ENCODE measurements at places on chromosomes 2 and 18.

GRCh38 chr2:136135462-136135861 lies 17.5 kb upstream of the CXCR4 start:
- DNase-seq, result no peak

- peak; percentile 78 for DNase-seq
Observed at GRCh38 chr2:36287363-36288275, 68.0 kb upstream of the CRIM1 start.

GRCh38 chr2:172555272-172555521 lies 693 bp upstream of the PDK1 start:
- DNase-seq, result no peak

DNA sequence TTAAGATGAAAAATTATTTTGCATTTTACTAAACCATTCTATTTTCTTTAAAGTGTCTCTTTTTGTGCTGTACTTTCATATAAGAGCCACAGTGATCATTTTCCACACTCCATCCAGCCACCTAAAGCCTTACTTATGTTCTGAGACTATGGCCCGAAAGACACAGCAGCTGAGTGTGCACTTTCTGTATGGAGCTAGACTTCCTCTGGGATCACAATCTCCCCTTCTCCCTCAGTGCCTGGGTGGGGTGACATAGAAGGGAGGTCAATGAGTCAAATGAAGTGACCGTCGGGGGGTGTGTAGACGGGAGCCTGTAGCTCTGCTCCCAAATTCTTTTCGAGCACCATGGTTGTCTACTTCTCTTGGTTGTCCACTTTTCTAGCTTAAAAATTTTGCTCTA lies 97.8 kb upstream of the ARL4C start:
- no peak for DNase-seq

DNA sequence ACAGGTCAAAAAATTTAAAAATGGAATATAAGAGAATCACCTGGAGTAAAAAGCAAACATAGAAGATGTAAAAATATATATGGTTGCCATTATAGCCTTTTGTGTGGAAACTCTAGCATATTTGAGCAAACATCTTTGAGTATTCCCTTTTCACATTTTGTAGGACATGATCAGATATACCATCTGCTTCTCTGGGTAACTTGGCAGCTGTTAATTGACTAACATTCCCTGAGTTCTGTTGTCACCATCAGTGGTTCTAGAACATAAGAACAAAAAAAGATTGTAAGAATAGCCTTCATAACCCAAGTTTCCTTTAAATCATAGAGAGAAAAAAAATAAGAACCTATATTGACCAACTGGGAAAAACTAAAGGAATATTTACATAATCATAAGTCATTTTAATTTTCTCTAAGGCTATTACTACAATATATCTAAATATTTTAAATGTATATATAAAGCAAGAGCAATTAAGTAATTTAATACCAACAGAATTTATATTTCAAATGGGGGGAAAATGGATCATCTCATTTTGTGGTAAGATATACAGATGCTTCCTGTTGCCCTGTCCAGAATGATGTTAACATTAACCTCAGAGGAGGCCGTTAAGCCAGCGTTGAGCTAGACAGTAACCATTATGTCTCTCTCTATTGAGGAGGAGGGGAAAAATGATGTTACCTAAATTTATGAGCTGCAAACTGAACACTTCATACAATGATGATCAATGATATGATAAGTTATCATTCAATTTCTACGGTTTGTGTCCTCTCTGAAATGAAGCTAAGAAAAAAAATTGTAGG lies 9.8 kb upstream of the INO80D start:
- no peak for DNase-seq

DNA sequence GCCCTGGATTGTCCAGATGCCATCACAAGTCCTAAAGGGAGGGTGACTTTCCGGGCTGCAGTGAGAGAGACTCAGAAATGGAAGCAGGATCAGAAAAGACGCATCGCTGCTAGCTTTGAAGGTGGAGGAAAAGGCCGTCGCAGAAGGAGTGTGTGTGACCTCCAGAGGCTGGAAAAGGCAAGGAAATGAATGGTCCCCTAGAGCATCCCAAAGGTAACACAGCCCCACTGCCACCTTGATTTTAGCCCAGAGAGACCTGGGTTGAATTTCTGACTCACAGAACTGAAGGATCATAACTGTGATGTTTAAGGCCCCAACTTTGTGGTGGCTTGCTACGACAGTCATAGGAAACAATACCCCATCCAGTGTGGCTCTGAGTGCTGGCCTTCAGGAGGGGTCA lies 8.6 kb upstream of the NCK2 start:
- no peak for DNase-seq

GRCh38 chr2:176879426-176879995 lies 333.1 kb upstream of the HNRNPA3 start:
- DNase-seq, result no peak

- peak; percentile 30 for DNase-seq
Observed at GRCh38 chr18:48896875-48897511, 53.8 kb downstream of the SMAD7 start.

GRCh38 chr2:239322416-239323086 lies 78.3 kb downstream of the HDAC4 start:
- peak; percentile 59 for DNase-seq

- DNase-seq, result no peak
Observed at GRCh38 chr2:104793966-104794365, 59.9 kb upstream of the POU3F3 start.

DNA sequence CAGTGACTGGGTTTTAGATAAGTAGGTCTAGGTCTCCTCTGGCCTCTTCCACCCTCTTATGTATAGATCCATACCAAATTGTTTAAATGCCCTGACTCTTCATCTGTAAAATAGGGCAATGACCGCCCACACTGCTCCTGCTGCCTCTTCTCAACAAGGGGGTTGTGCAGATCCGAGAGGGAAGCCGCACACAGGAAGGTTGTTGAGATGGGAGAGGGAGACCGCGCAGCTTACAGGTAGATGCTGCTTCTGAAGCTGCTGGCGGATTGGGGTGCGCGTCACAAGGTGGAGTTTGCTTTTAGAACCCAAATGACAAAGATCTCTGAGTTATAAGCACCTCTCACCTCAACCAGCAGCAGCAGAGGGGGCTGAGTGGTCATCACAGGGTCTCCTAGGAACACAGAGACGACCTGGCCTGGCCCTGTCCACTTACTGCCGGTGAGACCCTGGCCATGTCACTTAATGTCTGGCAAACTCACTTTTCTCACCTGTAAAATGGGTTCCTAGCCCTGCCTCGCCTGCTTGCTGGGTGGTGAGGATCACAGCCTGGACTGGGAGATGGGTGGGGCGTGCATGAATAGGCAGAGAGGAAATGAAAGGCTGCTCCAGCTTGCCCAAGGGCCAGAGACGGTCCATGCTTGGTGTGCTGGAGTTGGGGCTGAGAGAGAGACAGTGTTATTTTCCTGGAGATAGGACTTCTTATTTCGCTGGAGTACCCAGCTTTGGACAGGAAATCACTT lies 251.3 kb downstream of the EIPR1 start:
- DNase-seq, result no peak

GRCh38 chr18:7726522-7726921 lies 159.4 kb downstream of the PTPRM start:
- DNase-seq, result no peak

DNA sequence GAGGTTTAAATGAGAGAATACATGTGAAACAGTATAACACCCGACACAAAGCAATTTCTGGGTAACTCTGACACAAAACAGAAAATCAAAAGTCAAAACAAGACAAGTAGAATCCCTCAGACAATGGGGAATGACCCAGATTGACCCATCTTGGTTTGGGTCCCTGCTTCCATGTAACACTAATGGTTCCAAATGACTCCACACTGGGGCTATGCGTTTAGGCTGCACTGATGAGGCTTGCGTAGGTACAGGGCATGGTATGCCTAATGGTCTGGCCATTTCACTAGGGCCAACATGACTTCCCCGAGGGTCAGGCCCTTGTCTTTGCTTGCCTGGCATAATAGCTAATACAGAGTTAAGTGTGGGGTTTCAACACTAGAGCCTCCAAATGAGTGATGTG lies 27.2 kb upstream of the NFE2L2 start:
- no peak for DNase-seq

DNA sequence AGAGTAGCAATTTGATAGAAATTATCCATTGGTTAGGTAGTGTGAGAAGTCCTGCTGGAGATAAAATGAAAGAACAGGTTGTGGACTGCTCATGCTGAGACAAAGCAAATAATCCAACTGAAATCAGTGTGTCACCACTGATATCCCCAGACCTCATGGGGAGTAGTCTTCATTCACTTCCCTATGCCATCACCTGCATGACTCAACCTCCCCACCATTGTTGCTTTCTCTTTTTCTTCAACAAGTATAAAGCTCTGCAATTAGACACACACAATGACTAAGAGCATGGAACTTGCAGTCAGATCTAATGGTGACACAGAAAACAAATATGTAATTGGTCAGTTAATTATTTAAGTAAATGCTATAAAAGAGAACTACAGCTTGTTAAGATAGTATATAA lies 475.3 kb downstream of the RIT2 start:
- no peak for DNase-seq

- no peak for DNase-seq
Observed at GRCh38 chr2:8456151-8457091, 225.4 kb upstream of the ID2 start.

DNA sequence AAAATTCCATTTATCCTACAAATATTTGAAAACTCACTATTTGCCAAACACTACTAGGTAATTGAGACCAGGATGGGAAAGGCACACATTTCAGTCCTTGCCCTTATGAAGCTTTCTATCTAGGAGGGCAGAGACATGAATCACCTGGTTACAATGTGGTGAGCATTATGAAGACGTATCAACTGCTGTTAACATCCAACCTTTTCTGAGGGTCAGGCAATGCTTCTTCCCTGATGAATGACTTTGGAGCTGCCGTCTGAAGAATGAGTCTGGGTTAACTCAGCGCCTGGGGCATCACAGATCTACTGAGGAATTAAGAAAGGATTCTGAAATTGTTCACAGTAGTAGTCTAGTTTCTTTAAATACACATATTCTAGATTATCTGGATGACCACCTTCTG lies 62.1 kb upstream of the NOSTRIN start:
- no peak for DNase-seq

DNA sequence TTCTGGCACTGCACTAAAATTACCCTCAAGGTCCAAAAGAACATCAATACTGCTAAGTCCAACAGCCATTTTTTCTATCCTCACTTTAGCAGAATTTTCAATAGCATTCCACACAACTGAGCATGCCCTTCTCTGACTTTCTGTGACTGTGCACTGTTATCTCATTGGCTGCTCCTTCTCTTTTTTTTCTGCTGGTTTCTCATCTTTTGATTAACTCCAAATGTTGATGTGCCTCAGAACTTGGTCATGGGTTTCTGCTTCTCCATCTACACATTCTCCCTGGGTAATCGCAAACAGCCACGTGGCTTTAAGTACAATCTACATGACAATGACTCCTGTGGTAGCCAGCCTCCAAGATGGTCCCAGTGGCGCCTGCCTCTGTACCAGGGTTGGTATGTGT lies 75.0 kb upstream of the CD226 start:
- no peak for DNase-seq

- no peak for DNase-seq
Observed at GRCh38 chr2:141641462-141641861, 489.4 kb downstream of the LRP1B start.

- DNase-seq, result no peak
Observed at GRCh38 chr2:7660816-7661215, 743.6 kb downstream of the RNF144A start.

DNA sequence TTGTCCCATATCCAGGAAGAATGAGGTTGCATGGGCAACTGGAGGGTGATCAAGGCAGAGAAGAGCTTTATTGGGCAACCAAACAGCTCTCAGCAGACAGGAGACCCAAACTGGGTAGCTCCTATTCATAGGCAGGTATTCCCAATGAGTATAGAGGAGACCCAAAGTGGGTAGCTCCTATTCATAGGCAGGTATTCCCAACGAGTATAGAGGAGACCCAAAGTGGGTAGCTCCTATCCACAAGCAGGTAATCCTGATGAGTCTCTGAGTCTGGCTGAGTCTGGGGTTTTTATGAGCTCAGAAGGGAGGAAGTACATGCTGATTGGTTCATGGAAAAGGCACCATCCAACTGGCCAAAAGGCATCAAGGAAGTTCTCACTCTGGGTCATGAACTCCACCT lies 5.3 kb upstream of the GORASP2 start:
- no peak for DNase-seq

GRCh38 chr18:25167612-25168410 lies 184.2 kb downstream of the ZNF521 start:
- DNase-seq, result no peak

DNA sequence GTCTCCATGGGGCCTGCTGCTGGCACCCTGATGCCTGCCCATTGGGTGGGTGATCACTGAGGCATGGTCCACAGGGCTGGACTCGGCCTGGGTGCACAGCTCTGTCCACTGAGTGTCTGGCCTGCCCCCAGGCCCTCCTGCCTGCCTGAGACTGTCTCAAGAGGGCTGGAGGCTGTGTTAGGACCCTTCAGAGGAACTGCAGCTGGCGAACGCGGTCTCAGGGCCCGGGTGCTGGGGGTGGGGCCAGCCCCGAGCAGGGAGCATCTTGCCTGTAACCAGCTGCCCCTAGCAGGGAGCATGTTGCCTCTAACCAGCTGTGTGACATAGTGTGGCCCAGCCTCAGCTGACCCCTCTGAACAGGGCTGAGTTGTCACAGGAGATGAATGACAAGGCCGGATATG lies 50.0 kb downstream of the TWIST2 start:
- no peak for DNase-seq

DNA sequence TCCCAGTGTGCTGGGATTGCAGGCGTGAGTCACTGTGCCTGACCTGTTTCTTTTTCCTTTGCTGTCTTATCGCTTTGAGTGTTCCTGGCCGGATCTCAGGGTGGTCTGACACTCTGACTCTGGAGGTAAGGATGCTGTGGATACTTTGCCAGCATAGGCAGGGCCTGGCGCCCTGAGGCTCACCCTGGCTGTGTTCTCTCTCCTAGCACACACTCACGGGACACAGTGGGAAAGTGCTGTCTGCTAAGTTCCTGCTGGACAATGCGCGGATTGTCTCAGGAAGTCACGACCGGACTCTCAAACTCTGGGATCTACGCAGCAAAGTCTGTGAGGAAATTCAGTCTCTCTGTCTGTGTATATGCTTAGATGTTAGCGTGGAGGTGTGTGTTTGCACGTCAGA lies 18.0 kb upstream of the SAG start:
- no peak for DNase-seq

DNA sequence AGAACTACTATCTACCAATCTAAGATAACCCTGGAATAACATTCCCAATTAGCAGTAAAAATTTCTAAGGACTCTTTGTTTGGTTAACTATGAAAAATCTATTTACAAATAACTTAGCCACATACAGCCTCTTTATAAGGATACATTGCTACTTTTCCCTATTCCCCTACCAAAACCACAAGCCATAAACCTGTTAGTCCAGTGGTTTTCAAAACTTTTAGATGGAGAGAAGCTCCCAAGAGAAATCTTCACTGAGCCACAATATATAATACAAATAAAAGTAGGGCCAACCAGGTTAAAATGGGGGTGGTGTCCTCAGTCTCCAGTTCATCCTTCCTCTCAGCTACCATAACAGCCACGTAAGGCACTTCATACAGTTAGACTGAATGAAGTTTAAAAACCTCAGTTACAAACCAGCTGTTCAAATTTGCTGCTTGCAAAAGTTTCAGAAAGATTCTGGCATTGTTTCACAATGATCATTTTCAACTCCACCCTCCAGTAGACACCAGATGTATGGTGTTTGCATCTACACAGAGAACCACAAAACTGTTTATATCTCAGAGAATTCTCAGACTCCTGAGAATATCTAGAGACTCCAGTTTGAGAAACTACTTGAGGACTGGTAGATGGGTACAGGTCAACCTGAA lies 26.0 kb downstream of the SOS1 start:
- DNase-seq, result peak; percentile 71
